ENCODE measurements at places on chromosomes 1 and 21.

GRCh38 chr1:35567947-35568558, 5.1 kb upstream of the TFAP2E start:
- no peak for DNase-seq

- peak; percentile 77 for DNase-seq
These were observed 42.5 kb upstream of the CLIC4 start for GRCh38 chr1:24702511-24703293.

DNA sequence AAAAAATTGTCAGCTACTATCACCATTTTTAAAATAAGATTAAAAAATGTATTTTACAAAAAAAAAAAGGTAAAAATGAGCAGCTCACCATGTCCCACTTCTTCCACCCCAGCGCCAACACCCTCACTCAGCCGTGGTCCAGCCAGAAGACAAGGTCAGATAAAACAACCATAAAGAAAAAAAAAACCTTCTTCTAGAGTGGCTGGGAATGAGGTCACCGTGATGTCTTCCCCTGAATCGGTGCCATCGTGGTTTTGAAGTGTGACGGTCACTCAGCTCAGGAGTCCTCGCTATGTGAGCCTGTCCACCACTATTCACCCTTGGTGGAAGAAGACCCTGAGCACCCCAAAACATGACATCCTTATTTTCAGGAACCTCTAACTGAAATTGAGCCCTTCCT, 38.1 kb downstream of the B3GALT5 start:
- no peak for DNase-seq

DNA sequence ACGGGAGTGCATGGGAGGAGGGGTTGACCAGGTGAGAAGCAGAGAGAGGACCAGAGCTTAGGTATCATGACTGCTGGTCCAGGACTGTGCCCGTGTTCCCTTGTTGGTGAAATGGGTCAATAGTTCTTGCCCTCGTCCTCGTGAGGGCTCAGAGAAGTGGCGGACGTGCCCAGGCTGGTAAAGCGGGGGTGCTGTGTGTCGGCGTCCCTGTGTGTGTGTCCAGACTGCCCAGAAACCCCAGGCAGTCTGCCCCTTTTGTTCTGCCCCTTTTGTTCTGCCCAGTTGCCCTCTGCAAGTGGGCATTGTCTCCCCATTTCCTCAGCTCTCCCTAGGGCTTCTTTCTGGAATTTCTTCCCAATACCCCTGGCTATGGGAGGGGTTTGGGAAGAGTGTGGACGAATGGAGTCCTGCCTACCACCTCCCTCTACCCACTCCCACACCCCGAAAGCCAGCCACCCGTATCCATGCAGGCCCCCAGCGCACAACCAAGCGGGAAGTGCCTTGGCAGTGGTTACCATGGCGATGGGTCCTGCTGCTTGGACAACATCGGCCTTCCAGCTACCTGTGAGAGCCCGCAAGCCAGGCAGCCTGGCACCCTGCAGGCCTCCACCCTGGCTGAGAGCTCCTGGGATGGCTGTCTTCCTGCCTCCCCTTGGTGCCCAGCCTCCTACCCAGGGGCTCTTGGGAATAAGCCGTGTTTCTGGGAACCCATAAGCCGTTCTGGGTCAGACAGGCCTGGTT, 34.7 kb downstream of the ACOT11 start:
- DNase-seq = no peak

- DNase-seq = no peak
These were observed 23.4 kb downstream of the MAPKAPK2 start for GRCh38 chr1:206708058-206708457.

- DNase-seq = no peak
These were observed 58.1 kb upstream of the ANGPTL1 start for GRCh38 chr1:178928976-178929375.

- no peak for DNase-seq
These were observed 46.1 kb downstream of the FAF1 start for GRCh38 chr1:50913954-50914353.

DNA sequence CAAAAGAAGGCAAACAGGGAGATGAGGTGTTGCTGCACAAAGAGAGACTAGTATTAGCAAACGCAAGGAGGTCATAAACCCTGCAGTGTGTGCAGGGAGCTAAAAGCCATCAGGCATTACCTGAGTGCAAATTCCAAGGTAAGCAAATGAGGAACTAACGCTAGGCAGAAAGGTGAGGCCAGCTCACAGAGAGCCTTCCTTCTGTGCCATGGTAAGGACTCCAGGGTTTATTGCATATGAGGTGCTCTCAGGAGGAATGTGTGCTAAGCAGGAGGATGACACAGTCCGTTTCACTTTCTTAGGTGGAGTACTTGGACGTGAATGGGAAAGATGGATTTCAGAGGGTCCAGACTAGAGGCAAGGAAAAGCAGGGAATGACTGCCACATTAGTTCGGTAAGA, 44.6 kb upstream of the MYBPHL start:
- DNase-seq = no peak

GRCh38 chr1:233300326-233300725, 4.8 kb upstream of the PCNX2 start:
- peak; percentile 6 for DNase-seq

GRCh38 chr21:42153046-42153686, 65.8 kb upstream of the ABCG1 start:
- no peak for DNase-seq

GRCh38 chr1:36515315-36516138, 32.8 kb upstream of the CSF3R start:
- no peak for DNase-seq

DNA sequence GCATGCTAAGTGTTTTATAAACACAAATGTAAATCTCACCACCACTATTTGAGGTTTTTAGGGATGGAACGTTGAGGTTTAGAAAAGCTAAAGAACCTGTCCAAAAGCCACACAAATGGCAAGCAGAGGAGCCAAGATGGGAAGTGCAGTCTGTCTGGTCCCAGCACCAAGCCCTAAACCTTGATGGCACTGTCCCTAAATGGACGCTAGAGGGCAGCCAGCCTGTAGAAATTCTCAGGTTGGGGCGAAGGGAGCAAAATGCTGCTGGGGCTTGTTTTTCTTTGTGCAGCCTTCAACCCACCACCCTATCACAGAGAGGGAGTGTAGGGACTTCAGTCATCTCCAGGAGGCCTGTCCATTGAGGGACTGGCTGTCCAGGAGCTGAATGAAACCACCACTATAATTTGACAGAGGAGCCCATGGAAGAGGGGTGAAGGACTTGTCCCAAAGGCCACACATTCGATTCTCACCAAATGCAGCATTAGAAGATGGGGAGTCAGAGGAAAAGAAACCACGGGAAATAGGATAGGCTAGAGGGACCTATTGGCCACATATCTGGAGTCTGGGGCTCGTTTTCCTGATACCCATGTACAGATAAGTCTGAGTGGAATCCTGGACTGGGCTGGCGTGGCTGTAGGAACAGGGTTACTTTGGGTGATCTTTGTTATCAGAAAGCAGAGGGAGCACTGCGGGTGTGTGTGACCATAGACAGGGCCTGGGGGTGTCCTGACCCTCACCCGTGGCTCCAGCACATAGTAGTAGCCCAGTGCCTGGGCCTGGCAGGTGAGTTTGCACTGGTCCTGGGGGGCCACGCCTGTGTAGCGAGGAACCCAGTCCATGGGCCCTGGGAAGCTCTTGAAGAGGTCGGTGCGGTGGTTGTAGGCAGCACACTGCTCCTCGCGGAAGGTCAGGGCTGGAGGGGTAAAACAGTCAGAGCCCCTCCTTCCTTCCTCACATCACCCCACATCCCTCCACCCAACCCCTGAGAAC, 6.1 kb downstream of the ADAMTS4 start:
- DNase-seq = peak; percentile 43

DNA sequence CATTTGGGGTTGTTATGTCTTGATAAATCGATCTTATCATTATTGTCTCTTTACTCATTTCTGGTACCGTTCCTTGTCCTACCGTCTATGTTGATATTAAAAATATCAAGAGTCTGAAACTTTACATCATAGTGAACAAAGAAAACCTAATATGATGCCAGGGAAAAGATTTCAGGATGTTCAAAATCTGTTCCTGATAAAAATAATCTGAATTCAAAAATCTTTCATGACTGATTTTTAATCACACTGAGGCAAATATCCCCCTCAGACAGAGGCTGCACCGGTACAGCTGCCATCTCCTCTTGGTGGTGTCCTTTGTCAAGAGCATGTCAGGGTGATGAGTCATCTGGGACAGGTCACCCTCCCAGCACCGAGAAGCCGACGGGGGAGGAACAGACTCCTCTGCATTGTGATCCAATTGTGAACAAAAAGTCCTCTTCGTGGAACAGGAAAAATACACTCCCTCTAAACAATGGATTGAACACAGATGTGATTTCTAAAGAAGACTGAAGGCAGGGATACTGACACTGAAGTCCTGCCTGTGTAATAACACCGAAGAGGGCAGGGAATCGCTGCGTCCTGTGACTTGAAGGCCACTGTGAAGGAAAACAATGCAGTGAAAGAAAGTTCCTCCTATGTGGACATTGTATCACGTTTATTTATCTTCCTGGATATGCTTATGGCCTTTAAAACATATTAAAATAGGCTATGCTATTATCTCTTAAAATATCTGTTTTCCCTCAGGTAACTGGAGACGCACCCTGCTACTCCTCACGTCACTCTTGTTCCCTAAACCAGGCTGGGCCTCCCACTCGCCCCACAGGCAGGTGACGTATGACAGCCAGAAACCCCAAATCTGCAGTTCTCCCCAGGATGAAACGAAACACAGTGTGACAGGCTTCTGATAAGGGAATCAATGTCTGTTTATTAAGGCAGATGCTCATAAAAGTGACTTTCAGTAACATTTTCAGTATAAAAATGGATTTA, 4.3 kb upstream of the SPATC1L start:
- DNase-seq = no peak

DNA sequence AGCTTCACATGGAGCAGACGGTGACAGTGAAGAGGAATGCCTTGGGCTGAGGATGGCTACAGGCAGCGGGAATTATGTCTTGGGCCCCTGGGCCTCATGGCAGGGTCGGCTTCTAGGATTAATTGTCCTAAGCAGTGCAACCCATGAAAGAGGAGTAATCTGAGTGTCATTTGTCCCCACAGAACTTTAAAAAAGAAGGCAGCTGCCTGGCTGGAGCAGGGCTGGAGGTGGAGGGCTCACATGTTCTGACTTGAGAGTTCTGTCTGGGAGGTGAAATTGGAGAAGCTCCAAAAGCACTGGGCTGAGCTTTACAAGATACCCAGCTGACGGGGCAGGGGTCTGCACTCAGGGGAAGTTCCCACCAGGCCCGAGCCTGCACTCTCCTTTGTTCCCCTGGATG, 22.6 kb downstream of the CACNA1S start:
- no peak for DNase-seq

DNA sequence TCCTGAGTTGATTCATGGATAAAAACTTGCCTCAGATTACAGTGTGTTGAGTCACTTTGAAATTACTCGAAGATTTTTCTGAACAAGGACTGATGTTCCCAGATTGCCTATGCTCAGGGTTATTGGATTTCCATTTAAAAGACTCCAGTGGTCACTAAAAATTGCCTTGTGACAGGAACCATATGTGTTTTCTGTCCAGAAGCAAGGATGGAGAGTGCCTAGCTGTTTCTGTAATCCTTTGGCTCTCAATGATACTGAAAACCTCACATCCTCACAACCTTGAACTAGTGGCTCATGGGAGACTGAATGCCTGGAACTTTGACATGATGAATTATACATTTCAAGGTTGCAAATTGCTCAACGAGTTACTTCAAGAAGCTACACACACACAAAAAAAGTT, 1271.8 kb downstream of the BRINP3 start:
- DNase-seq = no peak

- no peak for DNase-seq
These were observed 18.8 kb downstream of the SPSB1 start for GRCh38 chr1:9311479-9311878.

- no peak for DNase-seq
These were observed 97.9 kb downstream of the USH2A start for GRCh38 chr1:216325336-216325735.

DNA sequence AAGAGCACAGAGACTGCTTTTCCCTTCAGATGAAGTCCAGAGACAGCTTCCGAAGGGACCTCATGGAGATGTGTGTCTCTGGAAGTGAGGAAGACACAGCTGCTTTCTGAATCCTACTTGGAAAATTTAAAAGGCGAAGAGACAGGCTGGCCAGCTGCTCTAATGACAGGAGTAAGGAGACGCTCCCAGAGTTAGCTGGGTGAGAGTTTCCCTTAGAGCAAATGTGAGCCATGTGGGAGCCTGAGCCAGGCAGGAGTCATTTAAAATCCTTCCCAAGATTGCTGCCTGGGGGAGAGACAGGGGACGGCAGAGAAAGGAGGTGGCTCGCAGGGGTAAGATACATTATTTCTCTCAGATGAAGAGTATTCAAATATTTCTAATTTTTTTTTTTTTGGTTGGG, 53.1 kb downstream of the ZNF326 start:
- DNase-seq = no peak

DNA sequence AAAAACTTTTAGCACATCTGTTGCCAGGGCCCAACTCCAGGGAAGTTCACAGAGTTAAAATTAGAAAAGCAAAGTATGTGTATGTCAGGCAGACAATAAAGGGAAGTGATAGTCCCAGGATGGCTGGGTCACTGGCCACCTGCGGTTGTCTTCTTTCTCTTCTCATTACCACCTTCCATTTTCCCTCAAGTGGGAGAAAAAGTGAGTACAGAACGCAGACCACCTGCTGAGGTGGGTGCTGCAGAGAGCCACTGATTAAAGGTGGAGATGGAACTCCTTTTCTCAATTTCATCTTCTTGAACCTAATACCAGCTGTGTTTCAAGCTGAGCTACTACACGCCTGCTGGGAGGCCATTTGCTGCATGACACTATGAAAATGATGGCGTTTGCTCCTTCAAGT, 88.8 kb upstream of the PDE4B start:
- no peak for DNase-seq

DNA sequence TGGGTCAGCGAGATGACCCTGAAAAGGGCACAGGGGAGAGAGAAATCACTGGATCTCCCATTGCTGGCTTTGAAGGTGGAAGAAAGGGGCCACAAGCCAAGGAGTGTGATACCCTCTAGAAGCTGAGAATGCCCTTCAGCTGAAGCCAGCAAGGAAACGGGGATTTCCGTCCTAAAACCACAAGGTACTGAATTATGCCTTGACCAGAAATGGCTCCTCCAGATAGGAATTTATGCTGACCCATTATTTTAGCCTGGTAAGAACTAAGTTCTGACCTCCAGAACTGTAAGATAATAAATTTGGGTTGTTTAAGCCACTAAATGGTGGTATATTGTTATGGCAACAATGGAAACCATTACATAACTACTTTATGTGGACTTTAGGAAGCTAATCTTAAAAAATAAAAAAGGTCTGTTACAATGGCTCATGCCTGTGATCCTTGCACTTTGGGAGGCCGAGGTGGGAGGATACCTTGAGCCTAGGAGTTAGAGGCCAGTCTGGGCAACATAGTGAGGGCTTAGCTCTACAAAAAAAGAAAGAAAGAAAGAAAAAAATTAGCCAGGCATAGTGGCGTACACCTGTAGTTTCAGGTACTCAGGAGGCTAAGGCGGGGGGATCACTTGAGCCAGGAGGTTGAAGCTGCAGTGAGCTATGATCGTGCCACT, 3.6 kb upstream of the H6PD start:
- DNase-seq = no peak

- DNase-seq = no peak
These were observed 57.1 kb upstream of the SPOCD1 start for GRCh38 chr1:31872658-31873636.

GRCh38 chr1:108502138-108502537, 52.0 kb downstream of the NBPF6 start:
- DNase-seq = no peak

GRCh38 chr1:229227298-229227919, 43.5 kb upstream of the RAB4A start:
- peak; percentile 47 for DNase-seq

GRCh38 chr1:197688233-197688632, 87.0 kb downstream of the DENND1B start:
- DNase-seq = no peak
